ENCODE measurements at places on chromosomes 13 and 19. TPM values are rescaled to one million over a fixed set of nuclear protein-coding genes. Genes with fewer than 3 reads are reported as not detected.

The KIR3DL2 gene
- total RNA-seq: not detected

The CACNA1A gene
- 16.3 TPM for total RNA-seq

The CHMP2A gene
- 136 TPM for total RNA-seq

The LGALS4 gene
- total RNA-seq: not detected

The ZNF442 gene
- 6.3 TPM for total RNA-seq

The LMO7 gene
- total RNA-seq: 322 TPM

The RXFP2 gene
- total RNA-seq: not detected

The MBD3L3 gene
- total RNA-seq: not detected

The IZUMO1 gene
- not detected for total RNA-seq

The PSG11 gene
- under 0.01 TPM for total RNA-seq

The DENND1C gene
- total RNA-seq: not detected

The FLT1 gene
- 0.77 TPM for total RNA-seq

The C19orf67 gene
- not detected for total RNA-seq

The MYO1F gene
- total RNA-seq: 0.19 TPM

The ZNF471 gene
- total RNA-seq: 4.8 TPM

The CEACAM4 gene
- not detected for total RNA-seq

The KCNC3 gene
- total RNA-seq: 0.28 TPM

The YJEFN3 gene
- 0.28 TPM for total RNA-seq

The KLK12 gene
- not detected for total RNA-seq

The SACS gene
- total RNA-seq: 116 TPM

The RASAL3 gene
- under 0.01 TPM for total RNA-seq

The LILRB3 gene
- total RNA-seq: not detected

The PRX gene
- total RNA-seq: 0.58 TPM

The VSTM2B gene
- total RNA-seq: 0.28 TPM

The SCN1B gene
- 1.3 TPM for total RNA-seq

The NANOS3 gene
- total RNA-seq: not detected

The ZIC2 gene
- not detected for total RNA-seq

Data from regular cardiac myocyte (primary cell).